ENCODE measurements at places on chromosomes 4 and X.

DNA sequence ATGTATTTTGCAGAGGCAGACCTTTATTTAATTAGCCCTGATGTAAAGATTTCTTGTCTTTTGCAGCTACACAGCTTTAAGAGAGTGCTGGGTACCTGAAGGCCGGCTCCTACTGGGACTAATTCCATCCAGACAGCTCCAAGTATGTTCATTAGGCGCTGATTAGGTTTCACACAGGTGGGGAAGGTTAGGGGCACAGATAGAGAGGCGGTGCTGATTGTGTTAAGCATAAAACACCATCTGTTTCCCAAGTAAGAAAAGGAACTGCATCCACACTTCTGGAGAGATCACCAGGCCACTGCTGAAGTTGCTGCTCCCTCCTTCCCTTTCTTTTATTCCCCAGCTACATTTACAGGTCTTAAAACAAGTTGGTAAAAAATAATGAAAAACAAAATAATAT is 349.5 kb downstream of the ZIC3 start:
- no peak for DNase-seq

- no peak for DNase-seq
These were observed 35.0 kb downstream of the NUDT11 start for GRCh38 chrX:51461053-51462044.

DNA sequence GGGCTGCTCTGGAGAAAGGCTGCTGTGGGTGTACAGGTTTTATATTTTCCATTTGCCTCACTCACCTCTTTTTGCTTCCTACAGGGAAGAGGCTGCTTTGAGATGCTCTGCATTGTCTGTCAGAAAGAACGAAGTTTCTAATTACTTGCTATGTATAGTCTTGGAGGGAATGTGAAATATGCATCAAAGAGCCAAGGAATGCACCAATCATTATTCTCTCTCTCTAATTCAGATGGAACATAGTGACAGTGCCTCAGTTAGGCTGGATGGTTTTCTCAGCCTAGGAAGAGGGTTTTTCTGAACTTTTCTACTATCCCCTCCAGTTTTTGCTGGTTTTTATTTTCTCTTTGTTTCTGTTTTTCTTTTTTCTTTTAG is 106.8 kb upstream of the SLC4A4 start:
- no peak for DNase-seq

DNA sequence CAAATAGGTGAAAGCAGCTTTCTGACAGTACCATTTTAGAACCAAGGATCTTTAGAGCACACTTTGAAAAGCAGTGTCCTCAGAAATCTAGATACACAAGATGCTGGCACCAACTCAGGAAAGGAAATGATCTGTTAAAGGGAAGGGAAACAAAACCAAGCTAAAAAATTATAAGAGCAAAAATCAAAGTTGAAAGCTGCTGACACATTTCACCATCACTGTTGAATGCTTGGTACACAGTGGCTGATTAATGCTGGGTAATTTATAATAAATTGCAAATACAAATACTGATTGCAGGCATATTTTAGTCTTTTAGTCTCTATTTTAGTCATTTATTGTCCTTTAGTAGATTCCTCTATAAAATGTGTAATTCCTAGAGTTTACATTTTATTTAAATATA is 1540.1 kb upstream of the PCDH10 start:
- no peak for DNase-seq

DNA sequence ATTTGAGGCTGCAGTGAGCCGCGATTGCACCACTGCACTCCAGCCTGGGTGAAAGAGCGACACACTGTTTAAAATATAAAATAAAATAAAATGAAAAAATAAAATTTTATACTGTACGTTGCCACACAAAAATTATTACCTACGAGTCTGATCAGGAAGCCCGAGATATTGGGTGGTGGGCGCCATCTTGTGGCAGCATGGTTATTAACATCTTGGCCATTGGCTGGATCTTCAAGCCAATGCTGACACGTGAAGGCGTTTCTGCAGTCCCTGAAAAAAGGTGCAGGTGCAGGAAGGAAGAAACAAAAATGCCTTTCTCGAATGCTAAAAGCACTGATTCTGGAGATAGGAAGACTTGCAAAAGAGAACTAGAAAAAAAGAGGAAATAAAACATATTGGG is 4.9 kb upstream of the TLR8 start:
- DNase-seq: peak; percentile 24

- DNase-seq: no peak
These were observed 62.4 kb upstream of the PPARGC1A start for GRCh38 chr4:23952258-23952657.

- DNase-seq: no peak
These were observed 54.6 kb downstream of the FNIP2 start for GRCh38 chr4:158823461-158823873.

DNA sequence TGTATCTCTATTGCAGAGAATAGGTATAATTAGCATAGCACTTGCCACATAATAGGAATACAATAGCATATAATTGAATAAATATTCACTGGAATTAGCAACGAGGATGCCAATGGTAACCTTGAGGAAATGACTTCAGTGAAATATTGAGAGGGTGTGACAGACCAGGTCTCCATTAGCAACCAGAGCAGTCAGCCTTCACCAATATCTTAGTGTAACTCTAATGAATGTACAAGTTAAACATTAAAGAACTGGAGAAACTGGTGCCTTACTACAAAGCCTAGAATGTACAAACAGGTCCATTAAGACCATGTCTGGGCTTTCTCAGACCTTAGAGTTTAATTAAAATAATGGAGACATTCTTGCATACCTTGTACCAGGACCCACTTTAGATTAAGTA is 143.0 kb downstream of the MAGEB17 start:
- DNase-seq: no peak

DNA sequence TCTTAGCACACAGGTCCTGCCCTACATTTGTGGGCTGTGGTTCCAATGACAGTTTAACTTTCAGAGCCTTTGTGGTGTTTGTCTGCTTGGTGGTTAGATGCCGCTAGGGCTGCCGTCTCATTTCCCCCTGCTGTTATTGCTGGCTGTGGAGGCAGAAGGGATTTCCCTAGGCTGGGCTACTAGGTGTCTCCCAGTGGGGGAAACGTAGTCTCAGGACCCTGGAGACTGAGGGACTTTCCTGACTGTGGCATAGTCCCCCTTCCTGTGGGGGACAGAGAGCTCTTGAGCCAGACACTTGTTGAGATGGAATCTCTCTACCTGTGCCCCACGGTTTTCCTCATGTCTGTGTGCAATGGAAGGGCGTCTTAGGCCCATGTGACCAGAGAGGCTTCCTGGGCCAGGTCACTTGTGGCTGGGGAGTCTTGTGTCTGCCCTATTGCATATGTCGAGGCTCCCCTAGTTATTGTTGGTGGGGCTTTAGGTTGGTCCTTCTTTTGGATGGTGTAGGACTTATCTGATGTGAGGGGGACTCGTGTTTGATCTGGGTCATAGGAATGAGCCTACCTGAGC is 68.2 kb downstream of the ARHGAP10 start:
- DNase-seq: peak; percentile 17

DNA sequence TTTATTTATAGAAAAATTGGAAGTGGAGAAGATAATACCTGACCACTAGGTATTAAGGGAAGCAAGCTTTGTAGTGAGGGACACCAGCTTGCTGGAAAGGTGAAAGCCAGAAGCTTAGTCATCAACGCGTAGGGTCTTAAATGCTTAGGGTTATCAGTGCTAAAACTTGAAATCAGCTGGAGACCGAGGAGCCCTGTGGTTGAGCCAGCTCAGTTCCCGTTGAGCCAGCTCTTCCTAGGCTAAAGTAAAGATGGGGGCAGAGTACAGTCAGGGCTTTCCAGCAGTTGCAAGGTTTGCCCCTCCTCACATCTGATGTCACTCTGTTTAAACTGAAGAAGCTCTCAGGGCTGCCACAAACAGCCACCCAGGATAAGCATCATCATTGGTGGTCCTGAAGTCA is 240.7 kb downstream of the DCLK2 start:
- DNase-seq: no peak

DNA sequence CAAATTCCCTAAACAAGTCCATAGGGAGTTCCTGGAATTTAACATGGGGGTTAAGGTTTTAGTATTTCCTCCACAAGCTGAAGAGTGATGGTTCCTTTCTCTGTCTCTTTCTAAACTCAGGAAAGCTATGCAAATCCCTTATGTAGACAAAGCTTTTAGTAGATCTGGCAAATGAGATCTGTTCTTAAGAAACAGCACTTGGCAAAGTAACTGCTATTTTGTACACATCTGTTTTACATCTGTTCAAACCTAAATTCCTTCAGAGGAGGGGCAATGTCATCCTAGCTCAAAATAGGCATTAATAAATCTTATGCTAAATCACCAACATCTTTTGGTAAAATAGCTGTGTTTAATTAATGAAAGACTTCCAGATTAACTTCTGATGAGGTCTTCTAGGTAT is 137.8 kb upstream of the TBC1D9 start:
- no peak for DNase-seq

GRCh38 chrX:13597874-13598273 is 28.5 kb downstream of the EGFL6 start:
- DNase-seq: no peak

GRCh38 chr4:73417973-73418372 is 13.9 kb downstream of the ALB start:
- DNase-seq: no peak

DNA sequence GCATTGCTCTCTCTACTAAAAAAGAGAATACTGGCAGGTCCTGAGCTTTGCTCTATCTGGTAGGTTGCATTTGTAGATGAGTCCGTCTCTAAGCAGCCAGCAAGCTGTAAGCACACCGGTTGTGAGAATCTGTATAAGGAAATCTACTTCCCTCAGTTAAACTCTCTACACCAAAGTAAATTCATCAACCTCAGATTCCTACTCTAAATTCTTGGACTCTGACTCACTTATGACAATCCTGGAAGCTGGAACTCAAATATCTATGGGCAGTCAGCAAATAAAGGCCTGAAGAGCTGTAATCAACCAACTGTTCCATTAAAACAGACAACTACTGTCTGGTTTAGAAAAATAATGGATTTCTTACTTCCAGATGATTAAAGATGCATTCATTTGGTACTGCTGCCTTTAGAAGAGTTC is 37.9 kb downstream of the FAT1 start:
- no peak for DNase-seq

DNA sequence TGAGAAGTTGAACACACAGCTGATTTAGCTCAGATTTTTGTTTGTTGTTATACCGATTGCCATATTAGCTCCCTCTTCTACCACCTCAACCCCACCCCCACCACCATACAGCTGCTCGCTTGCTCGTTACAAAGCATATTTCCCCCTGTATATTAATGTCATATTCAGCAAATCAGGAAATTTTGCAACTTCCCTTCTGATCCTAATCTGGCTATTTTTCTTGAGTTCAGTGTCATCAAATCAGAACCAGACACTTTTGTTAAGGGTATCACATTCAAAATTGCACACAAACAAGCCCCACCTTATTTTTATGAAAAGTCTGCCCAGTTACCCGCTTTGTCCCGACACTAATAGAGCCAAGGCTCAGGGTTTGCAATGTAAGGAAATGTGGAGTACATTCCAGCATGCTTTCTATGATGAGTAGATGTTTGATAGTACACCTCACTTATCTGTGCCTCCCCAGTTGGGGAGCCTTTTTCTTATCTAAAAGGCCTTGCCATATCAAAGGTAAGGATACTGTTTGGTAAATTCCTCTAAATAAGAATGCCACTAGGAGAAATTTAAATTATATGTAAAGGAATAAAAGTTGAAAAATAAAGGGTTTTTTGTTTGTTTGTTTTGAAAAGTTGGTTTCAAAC is 212.2 kb downstream of the CBR4 start:
- no peak for DNase-seq

- DNase-seq: no peak
These were observed 8.6 kb upstream of the PDCL2 start for GRCh38 chr4:55600640-55601039.

- DNase-seq: no peak
These were observed 141.0 kb upstream of the FAM47C start for GRCh38 chrX:36867143-36867542.

- DNase-seq: no peak
These were observed 15.2 kb upstream of the CLOCK start for GRCh38 chr4:55561889-55562288.

DNA sequence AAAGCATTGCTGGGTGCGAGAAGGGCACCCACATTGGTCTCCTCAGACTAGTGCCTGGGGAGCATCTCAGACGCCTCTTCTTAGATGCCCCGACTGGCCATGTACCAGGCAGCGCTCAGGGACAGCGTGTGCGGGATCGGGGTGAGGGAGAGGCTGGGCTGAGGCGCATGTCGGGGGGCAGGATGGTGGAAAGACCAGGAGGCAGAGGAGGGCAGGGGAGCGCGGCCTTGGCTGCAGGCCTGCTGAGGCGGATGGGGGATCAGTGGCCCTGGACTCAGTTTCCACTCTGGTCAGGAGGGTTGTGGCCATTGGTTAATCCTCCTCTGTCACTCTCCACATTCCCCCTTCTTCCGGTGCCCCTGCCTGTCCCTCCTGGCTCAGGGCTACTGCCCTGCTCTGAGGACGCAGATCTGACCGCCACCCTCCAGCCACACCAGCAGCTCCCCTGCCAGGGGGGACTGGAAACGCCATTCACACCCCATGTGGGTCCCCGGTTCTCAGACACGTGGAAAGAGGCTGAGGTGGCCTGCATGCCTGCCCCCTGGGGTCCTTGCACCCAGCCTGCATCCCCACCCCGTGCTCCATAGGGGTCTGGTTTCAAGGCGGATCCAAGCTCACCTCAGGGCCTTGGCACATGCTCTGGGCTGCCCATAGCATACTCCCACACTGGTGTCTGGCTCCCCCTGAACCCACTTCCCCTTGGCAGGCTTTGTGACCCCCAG is 105.9 kb downstream of the CPZ start:
- DNase-seq: no peak

DNA sequence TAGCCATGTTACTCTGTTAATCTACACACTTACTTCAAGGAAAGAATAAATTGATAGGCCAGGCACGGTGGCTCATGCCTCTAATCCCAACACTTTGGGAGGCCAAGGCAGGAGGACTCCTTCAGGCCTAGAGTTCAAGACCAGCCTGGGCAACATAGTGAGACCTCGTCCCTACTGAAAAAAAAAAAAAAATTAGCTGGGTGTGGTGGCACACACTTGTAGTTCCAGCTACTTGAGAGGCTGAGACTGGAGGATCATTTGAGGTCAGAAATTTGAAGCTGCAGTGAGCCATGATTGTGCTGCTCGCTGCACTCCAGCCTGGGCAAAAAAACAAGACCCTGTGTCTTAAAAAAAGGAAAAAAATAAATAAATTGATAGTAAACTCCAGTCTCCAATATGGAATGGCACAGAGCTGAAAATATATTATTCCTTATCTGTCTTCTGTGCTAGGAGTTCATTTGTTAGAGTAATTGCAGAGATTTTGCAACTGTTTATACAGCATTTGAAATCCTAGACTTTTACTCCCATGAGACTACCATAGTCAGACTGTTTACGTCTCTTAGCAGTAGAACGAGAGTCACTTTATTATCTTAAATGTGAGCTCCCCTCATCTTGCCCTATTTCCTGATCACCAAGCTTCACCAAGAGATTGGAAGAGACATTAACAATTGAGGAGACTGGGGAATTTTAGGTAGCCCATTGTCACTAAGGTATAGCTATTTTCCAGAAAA is 18.8 kb upstream of the TMEM131L start:
- DNase-seq: no peak
